ENCODE measurements at places on chromosomes 16 and 17. TPM values are rescaled to one million over a fixed set of nuclear protein-coding genes. Genes with fewer than 3 reads are reported as not detected.

Gene SNX20
- 0.74 TPM for total RNA-seq

Gene EVI2B
- total RNA-seq, result 1.5 TPM

Gene MGAT5B
- not detected for total RNA-seq

Gene AOC2
- 1.1 TPM for total RNA-seq

Gene SNAI3
- 0.87 TPM for total RNA-seq

Gene OSGIN1
- 77.3 TPM for total RNA-seq

Gene NOXO1
- 1.3 TPM for total RNA-seq

Gene PRSS36
- total RNA-seq, result 0.25 TPM

Gene GCGR
- total RNA-seq, result 87.1 TPM

DNA sequence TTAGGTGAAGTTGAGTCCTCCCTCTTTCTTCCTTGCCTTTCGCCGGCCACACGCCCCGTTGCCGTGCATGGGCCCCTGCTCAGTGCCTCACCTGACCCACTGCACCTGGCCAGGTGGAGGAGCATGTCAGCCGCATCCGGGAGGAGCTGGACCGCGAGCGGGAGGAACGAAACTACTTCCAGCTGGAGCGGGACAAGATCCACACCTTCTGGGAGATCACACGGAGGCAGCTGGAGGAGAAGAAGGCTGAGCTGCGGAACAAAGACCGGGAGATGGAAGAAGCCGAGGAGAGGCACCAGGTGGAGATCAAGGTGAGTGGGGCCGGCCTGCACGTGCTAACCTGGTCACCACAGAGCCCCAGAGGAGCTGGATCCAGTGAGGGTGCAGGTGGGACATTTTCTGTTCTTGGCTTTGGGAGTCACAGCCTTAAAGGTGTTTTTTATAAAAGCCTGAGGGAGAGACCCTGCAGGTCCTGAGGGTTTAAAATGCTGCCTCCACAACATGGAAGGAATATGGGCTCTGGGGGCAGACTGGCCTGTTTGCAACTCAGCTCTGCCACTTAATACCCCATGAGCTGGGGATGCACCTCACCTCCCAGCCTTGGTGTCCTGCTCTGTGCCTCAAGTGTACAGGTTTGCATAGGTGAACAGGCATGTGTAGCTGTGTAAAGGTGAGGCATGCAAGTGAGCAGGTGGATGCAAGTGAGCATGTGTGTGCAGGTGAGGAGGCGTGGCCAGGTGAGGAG is 12.1 kb upstream of the DBNDD1 start:
- H3K4me3 ChIP-seq, result no peak overlapping the region
- no peak for DNase-seq
- no peaks in the 10 kb centered on the region for H3K4me1 ChIP-seq
- H3K36me3 ChIP-seq, result peaks cover under 1% of the 10 kb centered on the region
- no peaks in the 10 kb centered on the region for H3K27me3 ChIP-seq

DNA sequence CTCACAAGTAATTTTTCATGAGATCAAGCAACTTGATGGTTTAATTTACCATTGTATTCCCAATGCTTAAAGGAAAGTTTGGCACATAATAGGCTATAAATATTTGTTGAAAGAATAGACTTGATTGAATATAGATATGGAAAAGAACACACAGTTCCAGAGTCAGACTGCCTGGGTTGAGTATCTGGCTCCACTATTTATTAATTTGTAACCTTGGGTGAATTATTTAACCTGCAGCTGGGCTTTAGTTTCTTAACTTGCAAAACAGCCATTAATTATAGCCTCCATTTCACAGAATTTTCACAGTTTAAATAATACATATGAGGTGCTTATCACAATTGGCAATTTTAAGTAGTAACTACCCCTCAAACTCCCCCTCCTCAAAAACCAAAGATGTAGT is 73.6 kb downstream of the NCOR1 start:
- no peaks in the 10 kb centered on the region for H3K4me1 ChIP-seq
- no peak overlapping the region for H3K27ac ChIP-seq
- no peaks in the 10 kb centered on the region for H3K36me3 ChIP-seq

DNA sequence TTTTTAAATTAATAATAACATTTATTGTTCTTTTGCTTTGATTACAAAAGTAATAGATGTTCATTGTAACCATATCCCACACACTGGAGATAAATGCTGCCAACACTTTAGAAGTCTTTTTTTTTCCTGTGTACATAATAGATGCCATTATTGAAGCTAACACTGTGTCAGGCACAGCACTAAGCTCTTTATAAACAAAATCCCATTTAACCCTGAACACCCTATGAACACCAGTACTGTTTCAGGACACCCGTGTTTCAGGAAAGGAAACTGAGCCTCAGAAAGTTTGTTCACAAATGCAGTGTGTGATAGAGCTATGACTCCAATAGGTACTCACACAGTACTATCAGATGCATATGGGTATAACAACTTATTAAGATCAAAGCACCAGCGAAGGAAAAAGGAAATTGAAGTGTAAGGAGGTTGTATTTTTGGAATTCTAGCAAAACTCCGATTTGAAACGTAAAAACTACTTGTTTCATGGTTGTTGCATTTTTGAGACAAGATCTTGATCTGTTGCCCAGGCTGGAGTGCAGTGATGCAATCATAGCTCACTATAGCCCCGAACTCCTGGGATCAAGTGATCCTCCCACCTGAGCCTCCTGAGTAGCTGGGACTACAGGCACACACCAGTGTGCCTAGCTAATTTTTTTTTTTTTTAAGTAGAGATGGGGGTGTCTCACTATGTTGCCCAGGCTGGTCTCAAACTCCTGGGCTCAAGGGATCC is 2.0 kb upstream of the KIFC3 start:
- H3K36me3 ChIP-seq, result no peaks in the 10 kb centered on the region
- no peak for DNase-seq
- H3K4me1 ChIP-seq, result no peaks in the 10 kb centered on the region
- H3K27ac ChIP-seq, result peak overlapping the region; percentile 97
- H3K27me3 ChIP-seq, result no peaks in the 10 kb centered on the region
- H3K4me3 ChIP-seq, result no peak overlapping the region

DNA sequence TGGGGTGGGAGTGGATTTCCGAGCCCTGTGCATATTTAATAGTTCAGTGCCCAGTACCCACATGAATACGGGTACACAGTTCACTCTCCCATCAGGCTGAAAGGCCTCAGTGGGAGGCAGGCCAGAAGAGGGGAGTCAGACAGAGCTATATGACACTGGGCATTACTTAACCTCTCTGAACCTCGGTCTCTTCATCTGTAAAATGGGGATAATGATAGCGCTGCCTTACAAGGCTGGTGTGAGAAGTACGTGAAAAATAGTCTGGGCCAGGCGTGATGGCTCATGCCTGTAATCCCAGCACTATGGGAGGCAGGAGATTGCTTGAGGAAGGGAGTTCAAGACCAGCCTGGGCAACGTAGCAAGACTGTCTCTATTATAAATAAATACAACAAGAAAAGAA is 3.6 kb downstream of the GPRC5B start:
- no peak overlapping the region for H3K4me3 ChIP-seq
- no peaks in the 10 kb centered on the region for H3K36me3 ChIP-seq
- no peak for DNase-seq

DNA sequence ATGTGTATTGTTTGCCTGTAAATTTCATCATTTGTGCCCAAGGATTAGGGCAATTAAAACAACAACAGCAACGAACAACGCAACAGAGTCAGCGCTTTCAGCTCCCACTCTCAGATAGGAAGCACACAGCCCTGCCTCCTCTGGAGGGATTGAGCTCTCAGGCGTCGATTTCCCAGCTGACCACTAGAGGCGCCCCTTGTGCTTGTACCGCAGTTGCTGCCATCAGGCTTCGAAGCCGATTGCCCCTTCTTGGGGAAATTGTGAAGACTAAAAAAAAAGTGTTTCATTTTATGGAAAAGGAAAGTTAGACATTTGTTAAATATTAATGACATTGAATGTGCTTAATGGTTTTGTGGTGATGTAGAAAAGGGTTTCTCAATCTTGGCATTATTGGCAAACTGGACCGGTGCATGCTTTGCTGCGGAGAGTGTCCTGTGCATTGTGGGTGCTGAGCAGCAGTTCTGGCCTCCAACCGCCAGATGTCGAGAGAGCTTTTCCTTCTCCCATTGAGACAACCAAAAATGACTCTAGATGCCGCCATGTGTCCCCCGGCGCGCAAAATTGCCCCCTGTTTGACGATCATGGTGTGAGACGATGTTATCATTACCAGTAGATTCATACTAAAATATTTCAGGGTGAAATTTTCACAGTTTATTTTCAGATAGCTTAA is 650.4 kb upstream of the RBFOX1 start:
- no peak overlapping the region for H3K27ac ChIP-seq
- DNase-seq, result no peak
- no peaks in the 10 kb centered on the region for H3K27me3 ChIP-seq
- H3K36me3 ChIP-seq, result no peaks in the 10 kb centered on the region
- H3K4me3 ChIP-seq, result no peak overlapping the region
- no peaks in the 10 kb centered on the region for H3K4me1 ChIP-seq

DNA sequence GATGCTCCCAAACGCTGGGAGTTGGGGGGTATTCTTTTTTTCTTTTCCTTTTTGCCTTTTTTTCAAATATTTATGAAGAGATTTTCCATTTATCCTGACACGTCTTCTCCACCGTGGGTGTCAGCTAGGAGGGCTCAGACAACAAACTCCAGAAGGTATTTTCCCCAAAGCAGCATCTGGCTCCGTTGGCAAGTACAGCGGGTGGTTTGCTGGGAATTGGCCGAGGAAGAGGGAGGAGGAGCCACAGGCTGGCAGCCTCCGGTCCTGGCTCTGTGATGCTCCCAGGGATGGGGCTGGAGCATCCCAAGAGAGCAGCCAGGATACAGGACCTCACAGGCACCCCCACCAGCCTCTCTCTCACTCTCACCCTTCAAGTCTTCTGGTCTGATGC is 10.9 kb upstream of the CACNG4 start:
- no peak overlapping the region for H3K4me3 ChIP-seq
- no peaks in the 10 kb centered on the region for H3K27me3 ChIP-seq
- H3K27ac ChIP-seq, result no peak overlapping the region

- H3K27ac ChIP-seq, result no peak overlapping the region
- H3K27me3 ChIP-seq, result no peaks in the 10 kb centered on the region
- no peaks in the 10 kb centered on the region for H3K36me3 ChIP-seq
Measured at GRCh38 chr17:10144982-10145381, 53.4 kb downstream of the GAS7 start.

- H3K36me3 ChIP-seq, result no peaks in the 10 kb centered on the region
- no peak overlapping the region for H3K27ac ChIP-seq
- H3K4me3 ChIP-seq, result no peak overlapping the region
- no peaks in the 10 kb centered on the region for H3K27me3 ChIP-seq
- peaks cover 5% of the 10 kb centered on the region for H3K4me1 ChIP-seq
Measured at GRCh38 chr17:82350182-82351030, 8.6 kb upstream of the TEX19 start.

GRCh38 chr17:27651411-27652345 is 20.7 kb downstream of the LGALS9 start:
- DNase-seq, result peak; percentile 67
- H3K27ac ChIP-seq, result no peak overlapping the region
- no peak overlapping the region for H3K4me3 ChIP-seq
- no peaks in the 10 kb centered on the region for H3K27me3 ChIP-seq
- no peaks in the 10 kb centered on the region for H3K4me1 ChIP-seq

GRCh38 chr16:11985250-11985649 is 8.7 kb downstream of the SNX29 start:
- H3K27me3 ChIP-seq, result no peaks in the 10 kb centered on the region
- no peak overlapping the region for H3K4me3 ChIP-seq

DNA sequence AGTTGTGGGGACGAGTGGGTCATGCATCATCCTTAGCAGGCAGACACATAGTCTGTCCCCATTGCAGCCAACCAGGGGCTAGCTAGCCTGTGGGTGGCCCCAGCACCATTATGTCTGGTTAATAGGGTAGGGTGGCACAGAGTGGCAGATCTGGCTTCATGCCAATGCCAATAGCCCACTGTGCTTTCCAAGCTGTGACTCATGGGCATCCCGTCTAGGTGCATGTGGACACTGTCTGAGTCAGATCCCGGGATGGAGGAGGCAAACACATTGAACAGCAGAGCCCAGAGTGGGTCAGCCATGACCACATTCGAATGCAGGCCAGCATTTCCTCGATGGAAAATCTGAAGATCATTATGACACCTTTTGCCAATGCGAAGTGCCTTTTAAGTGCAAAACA is 2.5 kb downstream of the HS3ST2 start:
- H3K4me1 ChIP-seq, result peaks cover 14% of the 10 kb centered on the region
- DNase-seq, result no peak
- H3K4me3 ChIP-seq, result no peak overlapping the region
- no peaks in the 10 kb centered on the region for H3K36me3 ChIP-seq
- peaks cover 9% of the 10 kb centered on the region for H3K27me3 ChIP-seq
- H3K27ac ChIP-seq, result no peak overlapping the region

- H3K27me3 ChIP-seq, result no peaks in the 10 kb centered on the region
- DNase-seq, result no peak
- no peaks in the 10 kb centered on the region for H3K4me1 ChIP-seq
- no peak overlapping the region for H3K27ac ChIP-seq
Measured at GRCh38 chr17:51733166-51733565, 425.3 kb downstream of the CA10 start.

DNA sequence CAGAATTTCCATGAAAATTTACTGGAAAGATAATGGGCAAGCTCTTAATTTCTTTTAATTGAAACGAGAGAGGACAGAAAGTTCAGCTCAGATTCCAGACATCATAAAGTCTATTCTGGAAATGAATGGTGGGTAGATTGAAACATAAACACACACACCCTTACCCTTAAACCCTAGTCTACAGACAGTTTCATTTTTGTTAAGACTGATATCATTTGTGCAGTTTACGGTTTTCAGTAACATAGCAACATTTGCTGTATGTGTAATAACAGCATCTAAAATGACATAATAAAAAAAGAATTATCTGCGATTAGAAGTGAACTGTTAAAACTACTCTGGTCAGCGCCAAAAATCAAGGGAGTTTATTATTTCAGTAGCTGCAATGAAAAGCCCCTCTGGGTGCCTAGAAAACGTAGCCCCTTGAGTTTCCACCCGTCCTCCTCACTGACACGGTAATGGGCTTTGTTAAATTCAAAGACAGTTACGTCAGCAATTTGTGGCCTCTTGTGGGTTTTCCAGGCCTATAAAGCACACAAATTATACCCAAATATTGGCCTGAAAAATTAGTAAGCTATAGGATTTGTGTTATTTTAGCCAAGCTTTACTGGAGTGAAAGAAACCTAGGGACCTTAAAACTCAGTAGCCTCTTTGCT is 520.6 kb upstream of the SOX9 start:
- H3K27me3 ChIP-seq, result no peaks in the 10 kb centered on the region
- H3K4me3 ChIP-seq, result no peak overlapping the region
- no peaks in the 10 kb centered on the region for H3K36me3 ChIP-seq

GRCh38 chr16:4654011-4654963 is 29.7 kb downstream of the MGRN1 start:
- no peaks in the 10 kb centered on the region for H3K27me3 ChIP-seq
- H3K27ac ChIP-seq, result peak overlapping the region; percentile 66
- no peaks in the 10 kb centered on the region for H3K36me3 ChIP-seq
- no peak for DNase-seq
- H3K4me3 ChIP-seq, result no peak overlapping the region

All from right lobe of liver (tissue), 6 donors.